ENCODE measurements at places on chromosomes 5 and 9. TPM values are rescaled to one million over a fixed set of nuclear protein-coding genes. Genes with fewer than 3 reads are reported as not detected.

GRCh38 chr5:90097082-90097477, 312.5 kb downstream of the CETN3 start:
- DNase-seq, result no peak

- DNase-seq, result no peak
Observed at GRCh38 chr9:113533335-113534225, 70.1 kb downstream of the RGS3 start.

Gene IL5
- polyA plus RNA-seq, result not detected

Gene LEAP2
- 3.5 TPM for polyA plus RNA-seq

All from right renal cortex interstitium (tissue), 3 donors.